MCF 10A (cell line): ENCODE measurements at places on chromosomes 2 and 18. TPM values are rescaled to one million over a fixed set of nuclear protein-coding genes. Genes with fewer than 3 reads are reported as not detected.

The INHBB gene
- 0.10 and 0.16 TPM in 2 replicates for total RNA-seq

The PPM1B gene
- 47.5 and 49.1 TPM in 2 replicates for total RNA-seq

The SEH1L gene
- total RNA-seq: 108 and 139 TPM in 2 replicates

The MAL gene
- total RNA-seq: not detected in 2 replicates

The ST8SIA5 gene
- not detected in 2 replicates for total RNA-seq

The ZNF521 gene
- total RNA-seq: not detected in 2 replicates

The NTSR2 gene
- not detected in 2 replicates for total RNA-seq

The EMILIN1 gene
- total RNA-seq: 0.20 and 0.21 TPM in 2 replicates

The AQP12A gene
- total RNA-seq: not detected in 2 replicates

The POTEC gene
- not detected in 2 replicates for total RNA-seq

The IL36B gene
- total RNA-seq: not detected in 2 replicates

The SERPINB13 gene
- total RNA-seq: 0.49 TPM in 1 of 2 replicates, not detected in the other

The RAB6C gene
- total RNA-seq: not detected in 2 replicates

The LRP1B gene
- not detected in 2 replicates for total RNA-seq
